ENCODE measurements at places on chromosomes 11 and 22.

- DNase-seq: no peak
Observed at GRCh38 chr11:91164452-91164822, 941.6 kb upstream of the CHORDC1 start.

- DNase-seq: no peak
Observed at GRCh38 chr22:22820626-22821025, 67.0 kb upstream of the IGLL5 start.

GRCh38 chr11:105328061-105328460 lies 188.5 kb upstream of the CARD18 start:
- DNase-seq: no peak

GRCh38 chr11:126997196-126997595 lies 3.4 kb downstream of the KIRREL3 start:
- no peak for DNase-seq

GRCh38 chr11:100734743-100735527 lies 47.8 kb downstream of the ARHGAP42 start:
- DNase-seq: no peak

GRCh38 chr11:63837027-63837688 lies 1.8 kb upstream of the MARK2 start:
- peak; percentile 76 for DNase-seq

DNA sequence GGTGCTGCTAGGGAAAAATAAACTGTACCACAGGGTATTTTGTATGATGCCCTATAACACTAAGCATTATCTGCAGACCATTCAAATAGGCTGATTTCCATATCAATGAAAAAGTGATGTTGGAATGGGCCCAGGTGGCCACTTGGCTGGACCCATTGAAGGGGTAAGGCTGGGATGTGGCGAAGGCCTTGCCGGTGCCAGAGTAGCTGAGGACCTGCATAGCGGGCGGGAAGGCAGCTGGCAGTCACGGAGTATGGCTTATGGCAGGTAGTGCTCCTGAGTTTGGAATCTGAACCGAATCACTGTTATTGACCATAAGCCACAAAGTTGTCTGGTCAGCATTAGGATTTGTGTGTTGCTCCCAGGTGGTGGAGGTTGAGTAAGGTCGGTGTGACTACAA lies 131.0 kb downstream of the MICAL2 start:
- DNase-seq: no peak

- no peak for DNase-seq
Observed at GRCh38 chr11:71566081-71566620, 788 bp downstream of the KRTAP5-10 start.

GRCh38 chr11:3176487-3176886 lies 11.4 kb upstream of the OSBPL5 start:
- no peak for DNase-seq

GRCh38 chr11:71474141-71474770 lies 21.3 kb downstream of the NADSYN1 start:
- no peak for DNase-seq

GRCh38 chr11:20450829-20451228 lies 63.3 kb downstream of the PRMT3 start:
- DNase-seq: no peak

DNA sequence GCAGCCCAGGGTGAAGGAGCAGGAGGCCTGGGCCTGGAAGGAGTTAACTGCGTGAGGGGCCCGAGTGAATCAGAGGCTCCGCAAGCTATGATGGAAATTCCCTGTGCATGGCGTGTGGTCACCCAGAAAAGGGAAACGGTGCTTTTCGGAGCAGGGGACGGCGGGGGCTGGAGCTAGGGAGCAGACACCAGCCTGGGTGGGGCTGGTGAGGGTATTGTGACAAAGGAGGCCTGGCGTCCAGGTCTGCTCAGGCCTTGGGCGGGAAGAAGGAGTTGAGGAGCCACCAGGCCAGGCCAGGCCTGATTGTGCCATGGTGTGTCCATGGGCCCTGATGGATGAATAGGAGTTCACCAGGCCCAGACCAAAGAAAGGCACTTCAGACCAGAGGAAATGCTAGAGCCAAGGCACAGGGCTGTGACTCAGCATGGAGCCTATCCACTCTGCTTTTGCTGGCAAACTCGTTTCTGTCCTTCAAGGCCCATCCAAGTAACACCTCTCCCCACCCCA lies 12.8 kb upstream of the SPI1 start:
- DNase-seq: no peak

DNA sequence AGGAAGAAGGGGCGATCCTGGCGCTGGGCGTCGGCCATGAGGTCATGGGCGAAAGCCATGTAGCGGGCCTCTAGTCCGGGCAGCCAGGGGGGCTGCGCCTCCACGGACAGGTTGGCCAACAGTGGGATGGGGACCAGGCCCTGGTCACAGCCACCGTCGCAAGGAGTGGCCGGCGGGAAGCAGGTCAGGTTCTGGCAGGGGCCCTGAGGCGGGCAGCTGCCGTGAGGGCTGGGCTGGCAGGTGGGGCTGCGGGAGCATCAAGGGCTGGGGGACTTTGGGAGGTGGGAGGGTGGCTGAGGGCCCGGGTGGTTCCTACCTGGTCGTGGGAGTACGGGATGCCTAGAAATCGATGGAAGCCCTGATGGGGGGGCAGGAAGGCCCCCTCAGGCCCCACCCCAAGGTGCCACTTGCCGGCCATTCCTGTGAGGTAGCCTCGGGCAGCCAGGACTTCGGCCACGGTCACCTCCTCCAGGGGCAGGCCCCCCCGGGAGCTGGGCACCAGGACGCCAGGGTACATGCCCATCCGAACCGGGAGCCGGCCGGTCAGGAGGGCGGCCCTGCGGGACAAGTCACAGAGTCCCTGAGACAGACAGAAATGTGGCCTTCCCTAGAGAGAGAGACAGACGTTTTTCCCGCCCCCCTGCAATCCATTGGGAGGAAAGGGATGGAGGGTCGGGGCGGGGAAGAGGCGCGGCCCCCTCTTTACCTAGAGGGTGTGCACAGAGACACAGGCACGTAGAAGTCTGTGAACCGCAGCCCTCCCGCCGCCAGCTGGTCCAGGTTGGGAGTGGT lies 906 bp downstream of the ARSA start:
- DNase-seq: no peak

GRCh38 chr11:79939111-79939510 lies 498.3 kb upstream of the TENM4 start:
- no peak for DNase-seq

DNA sequence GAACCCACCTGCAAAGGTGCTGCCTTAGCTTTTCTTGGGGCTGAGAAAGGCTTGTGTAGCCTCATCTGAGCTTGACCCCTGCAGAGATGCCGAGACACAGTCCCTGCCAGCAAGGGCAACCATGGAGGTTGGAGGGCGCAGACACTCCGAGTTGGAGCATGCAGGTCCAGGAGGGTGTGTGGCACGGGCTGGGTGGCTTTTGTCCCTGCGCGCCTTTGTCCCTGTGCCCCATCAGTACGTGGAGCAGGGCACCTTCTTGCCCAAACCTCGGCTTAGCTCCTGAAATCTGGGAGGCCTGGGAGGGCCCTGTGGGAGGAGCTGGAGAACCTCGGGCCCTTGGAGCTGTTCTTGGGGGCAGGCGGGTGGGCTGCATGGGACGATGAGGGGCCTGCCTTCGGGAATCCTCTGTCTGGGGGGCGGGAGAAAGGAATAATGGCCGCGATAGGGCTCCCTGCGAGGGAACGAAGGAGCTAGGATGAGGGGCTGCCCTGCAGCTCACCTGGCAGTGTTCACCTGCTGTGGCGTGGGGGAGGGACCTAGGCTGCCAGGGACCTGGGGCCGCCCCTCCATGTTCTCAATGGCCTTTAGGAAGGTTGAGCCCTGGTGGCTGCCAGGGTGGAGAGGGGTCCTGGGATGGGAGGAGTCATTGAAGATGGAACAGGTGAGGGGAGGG lies 3.4 kb downstream of the BRSK2 start:
- no peak for DNase-seq

GRCh38 chr22:19593991-19594569 lies 69.9 kb upstream of the CLDN5 start:
- DNase-seq: no peak

- DNase-seq: no peak
Observed at GRCh38 chr22:44623771-44624510, 78.1 kb upstream of the PRR5 start.

DNA sequence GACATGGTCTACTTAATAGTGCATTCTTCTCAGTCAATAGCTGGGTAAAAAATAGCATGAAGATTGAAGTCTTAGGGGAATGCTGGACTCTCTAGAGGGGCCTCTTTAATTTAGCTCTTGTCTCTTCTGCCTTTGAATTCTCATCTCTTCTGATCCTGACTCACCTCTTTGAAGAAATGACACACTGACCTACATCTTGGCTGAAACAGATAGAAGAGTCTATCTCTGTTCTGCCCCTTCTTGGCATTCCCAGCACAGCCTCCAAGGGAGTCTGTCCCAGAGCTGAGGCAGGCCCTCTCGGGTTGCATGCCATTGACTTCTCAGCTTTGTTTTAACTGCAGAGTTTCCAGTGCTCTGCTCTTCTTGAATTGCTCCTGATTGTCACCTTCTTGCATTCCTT lies 55.7 kb downstream of the PTPRJ start:
- no peak for DNase-seq

DNA sequence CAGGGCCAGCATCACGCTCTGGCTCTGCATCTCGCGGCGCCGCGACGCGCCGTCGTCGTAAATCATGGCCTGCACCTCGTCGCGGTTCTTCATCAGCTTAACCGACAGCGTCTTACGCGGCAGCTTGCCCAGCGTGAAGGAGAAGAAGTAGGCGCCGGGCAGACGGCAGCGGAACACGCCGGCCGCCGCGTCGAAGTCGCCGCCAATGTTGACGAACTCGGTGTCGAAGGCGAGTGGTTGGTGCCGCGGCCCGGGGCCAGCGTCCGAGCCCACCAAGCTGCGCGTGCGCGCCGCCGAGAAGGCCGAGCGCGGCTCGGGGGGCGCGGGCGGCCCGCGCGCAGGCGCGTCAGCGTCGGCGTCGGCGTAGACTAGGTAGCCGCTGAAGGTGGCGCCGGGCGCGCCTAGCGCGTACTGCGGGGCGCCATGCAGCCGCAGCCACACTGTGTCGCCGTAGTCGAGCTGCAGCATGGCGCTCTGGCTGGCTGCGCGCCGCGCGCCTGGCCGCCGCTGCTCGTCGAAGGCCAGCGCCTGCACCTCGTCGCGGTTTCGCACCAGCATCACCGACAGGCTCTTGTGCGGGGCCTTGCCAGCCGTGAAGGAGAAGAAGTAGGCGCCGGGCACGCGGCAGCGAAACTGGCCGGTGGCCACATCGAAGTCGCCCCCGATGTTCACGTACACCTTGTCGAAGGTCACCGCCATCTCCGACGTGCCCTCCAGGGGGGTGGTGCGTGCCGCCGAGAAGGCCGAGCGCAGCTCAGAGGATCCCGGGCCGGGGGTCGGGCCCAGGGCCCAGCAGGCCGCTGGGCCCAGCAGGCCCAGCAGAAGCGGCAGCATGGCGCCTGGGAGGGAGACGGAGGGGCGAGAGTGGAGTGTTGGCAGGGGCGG lies 3.7 kb downstream of the FAM180B start:
- DNase-seq: no peak

DNA sequence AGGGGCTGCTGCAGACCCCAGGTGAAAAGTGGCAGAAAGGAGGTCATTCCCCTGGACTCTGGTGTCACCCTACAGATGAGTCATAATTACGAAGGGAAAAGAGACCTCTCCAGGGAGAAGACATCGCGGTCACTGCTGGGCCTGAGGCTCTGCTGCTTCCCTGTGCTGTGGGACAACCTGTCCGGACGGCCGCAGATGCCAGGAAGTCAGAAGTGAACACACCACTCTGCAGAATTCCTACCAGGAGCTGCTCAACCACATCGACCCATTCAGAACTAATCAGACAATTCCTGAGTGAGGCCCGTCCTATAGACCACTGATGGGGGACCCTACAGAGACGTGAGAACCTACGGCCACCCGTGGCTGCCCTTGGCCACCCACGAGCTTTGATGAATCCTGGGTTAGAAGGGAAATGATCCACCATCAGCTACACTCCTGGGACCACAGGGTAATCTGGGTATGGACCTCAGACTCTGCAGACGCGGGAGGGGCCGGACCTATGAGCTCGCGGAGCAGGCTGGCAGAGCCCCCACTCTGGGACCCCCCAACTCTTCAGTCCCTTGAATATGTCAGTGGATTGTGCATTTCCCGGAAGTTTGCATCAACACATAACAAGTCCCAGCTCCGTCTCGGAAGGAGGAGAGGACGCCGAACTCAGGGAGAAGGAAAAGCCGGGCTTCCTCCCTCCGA lies 636.7 kb downstream of the BRD1 start:
- no peak for DNase-seq

DNA sequence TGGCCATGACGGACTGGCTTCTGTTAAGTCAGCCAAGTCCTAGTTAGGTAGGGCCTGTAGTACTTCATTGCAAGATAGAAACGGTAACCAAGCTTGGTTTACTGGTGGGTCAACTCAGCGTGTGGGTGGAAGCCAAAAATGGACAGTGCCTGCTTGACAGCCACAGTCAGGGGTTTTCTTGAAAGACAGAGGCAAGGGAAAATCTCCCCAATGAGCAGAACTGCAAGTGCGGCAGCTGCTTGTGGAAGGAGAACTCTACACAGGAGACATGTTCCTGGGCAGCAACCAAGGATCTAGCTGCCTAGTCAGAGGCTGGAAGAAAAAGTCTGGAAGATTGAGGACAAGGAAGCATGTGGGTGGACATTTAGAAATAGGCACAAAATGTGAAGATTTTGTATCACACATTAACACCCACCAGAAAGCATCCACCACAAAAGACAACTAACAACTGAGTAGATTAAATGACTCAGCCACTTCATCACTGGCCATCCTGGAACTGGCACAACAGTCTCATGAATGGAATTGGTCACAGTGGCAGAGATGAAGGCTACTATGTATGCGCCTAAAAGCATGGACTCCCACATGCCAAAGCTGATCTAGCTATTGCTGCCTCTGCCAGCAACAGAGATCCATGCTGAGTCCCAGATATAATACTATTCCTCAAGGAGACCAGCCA lies 40.9 kb upstream of the SCUBE2 start:
- DNase-seq: no peak

DNA sequence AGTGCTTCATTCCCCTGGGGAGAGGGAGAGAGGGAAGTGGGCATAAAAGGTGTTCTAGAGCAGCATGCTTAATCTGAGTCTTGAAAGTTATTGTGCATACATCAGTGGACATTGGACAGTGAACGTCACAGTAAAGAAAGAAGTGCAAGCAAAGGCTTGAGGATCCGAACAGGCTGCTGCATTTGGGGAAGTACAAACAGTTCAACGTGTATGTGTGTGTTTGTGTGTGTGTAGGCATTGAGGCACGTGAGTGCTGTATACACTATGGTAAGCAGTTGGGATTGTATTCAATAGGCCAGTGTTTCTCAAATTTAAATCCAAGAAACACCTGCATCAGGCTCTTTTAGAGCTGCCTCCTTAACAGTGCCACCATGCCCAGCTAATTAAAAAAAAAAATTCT lies 10.4 kb upstream of the EIF3M start:
- DNase-seq: no peak
